Amniotic stem cell (primary cell): ENCODE measurements at places on chromosomes 3 and 15.

- DNase-seq, result no peak
Measured at GRCh38 chr15:61946778-61947177, 113.5 kb downstream of the VPS13C start.

DNA sequence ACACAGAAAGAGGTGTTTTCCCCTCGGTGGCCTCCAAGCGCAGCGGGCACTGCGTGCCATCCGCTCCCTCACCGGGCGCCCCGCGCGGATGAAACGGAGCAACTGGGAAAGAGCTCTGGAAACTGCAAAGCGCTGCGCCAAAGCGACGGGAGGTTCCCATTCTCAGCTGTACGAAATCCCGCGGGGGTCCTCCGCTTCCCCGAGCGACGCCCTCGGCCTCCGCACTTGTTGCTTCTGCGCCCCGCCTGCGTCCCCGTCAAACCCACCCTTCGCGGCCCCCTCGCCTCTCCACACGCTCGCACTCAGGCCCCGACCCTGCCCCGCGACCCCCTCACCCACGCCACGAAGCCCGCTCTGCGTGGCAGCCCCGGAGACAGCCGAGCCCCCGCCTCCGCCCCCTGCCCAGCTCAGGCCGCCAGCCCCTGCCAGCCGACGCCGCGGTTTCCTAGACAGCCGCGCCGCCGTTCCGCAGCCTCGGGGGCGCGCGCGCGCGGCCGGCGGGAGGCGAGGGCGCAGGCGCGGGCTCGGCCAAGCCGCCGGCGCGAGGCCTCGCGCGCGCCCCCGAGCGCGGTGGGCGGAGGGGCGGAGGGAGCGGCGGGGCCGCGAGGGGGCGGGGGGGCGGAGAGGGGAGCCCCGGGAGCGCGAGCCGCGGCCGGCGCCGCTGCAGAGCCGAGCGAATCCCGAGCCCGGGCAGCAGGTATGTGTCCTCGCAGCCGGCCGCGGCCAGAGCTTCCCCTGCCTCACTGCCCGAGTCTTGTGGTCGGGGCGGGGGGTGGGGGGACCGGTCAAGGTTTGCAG lies at the start of gene TMEM266:
TMEM266 (plus strand) TSS at position 666 of the 798 bp plus-strand sequence. CDS start 74,279 bp downstream, outside the sequence.
- DNase-seq, result no peak

- DNase-seq, result no peak
Measured at GRCh38 chr3:188259596-188259995, 105.6 kb downstream of the LPP start.

GRCh38 chr15:34031987-34032760 lies 6.8 kb downstream of the AVEN start:
- DNase-seq, result no peak

GRCh38 chr3:53577506-53577905 lies 83.1 kb downstream of the CACNA1D start:
- DNase-seq, result no peak

GRCh38 chr3:127237835-127238234 lies 44.9 kb downstream of the PRR23E start:
- no peak for DNase-seq

DNA sequence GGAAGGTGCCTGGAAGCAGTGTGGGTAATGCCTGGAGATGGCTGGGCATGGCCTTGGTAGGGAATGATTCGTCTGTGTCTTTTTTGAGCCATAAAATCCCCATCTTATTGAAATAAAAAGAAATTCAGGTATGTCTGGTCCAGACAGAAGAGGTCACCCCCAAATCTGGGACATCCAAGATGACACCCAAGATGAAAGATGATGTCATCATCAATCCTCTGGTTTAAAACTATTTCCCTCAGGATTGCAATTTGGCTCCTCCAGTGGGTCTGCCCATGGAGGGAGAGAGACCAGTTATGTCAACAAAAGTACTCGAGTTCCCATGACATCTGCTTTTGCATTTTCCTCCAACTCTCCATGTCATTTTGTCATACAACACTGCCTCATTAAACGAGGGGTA lies 16.7 kb upstream of the CCR9 start:
- DNase-seq, result no peak

- DNase-seq, result no peak
Measured at GRCh38 chr3:121490161-121490560, 55.6 kb downstream of the POLQ start.

DNA sequence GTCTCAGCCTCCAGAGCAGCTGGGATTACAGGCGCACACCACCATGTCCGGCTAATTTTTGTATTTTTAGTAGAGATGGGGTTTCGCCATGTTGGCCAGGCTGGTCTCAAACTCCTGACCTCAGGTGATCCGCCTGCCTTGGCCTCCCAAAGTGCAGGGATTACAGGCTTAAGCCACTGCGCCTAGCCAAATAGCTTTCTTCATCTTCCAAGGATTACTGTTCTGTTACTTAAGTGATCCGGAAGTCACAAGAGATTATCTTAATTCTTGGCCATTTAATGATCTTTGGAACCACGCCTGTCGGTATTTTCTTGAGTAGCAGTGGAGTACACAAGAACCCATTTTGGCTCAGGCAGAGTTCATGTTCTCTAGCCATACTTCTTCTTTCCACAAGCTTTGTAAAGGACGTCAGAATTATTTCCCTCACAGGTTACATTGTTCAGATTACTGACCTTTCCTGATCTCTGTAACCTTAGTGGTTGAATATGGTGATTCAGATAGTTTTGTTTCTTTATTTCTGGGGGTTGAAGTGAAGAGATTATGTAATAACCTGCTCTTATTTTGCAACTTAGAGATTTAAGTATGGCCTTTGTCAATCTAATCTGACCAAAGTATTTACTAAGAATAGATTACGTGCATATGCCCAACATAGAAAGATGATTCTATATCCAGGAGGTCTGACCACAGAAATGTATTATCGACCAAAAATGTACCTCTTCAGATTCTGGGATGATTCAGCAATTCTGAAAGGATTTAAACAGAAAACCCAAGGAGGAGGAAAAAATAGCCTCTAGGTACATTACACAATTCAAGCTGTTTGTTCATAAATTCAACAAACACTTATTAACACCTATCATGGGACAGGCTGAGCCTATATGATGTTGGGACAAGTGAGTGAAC lies 132.2 kb downstream of the GREM1 start:
- peak; percentile 45 for DNase-seq

- no peak for DNase-seq
Measured at GRCh38 chr3:117700573-117701360, 991.2 kb downstream of the TUSC7 start.

DNA sequence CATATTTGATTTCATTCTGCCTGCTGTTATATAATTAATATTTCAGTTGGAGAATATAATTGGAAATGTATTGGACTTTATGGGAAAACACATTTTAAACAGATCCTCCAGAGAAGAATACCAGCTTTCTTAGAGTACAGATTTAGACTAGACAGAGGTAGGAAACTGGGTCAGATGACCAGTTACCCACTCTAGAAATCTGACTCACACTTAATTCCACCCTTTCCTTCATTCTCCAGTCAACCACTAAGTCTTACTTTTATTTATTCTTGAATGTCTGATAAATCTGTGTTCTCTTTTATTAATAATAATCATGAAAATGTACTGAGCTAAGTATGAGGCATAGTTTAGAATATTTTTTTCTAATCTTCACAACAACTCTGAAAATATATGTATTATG lies 110.7 kb downstream of the LRRC49 start:
- no peak for DNase-seq

DNA sequence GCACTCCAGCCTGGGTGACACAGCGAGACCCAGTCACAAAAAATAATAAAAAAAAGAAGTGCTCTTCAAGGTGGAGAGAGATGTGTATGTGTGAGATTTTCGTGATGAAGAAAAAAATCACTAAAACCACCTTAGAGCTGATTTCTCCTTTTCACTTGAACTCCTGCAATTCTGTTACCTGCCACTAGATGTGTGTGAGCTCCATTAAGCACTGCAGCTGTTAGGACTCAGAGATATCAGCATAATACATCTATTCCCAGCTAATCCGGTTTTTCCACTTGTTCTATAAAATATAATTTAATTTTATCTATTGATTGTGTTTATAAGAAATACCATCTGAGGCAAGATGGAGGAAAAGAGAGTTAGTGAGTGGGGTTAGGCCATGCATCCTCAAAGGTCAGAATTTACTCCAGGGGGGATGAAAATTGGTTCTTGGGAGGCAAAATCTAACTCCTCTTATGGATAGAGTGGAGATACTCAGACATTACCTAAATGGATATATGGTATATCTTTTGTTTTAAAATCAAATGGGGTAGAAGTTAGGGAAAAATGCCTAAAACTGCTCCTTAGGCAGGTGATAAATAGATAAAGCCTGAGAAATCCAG lies 152.7 kb downstream of the IL20RB start:
- DNase-seq, result no peak

GRCh38 chr3:52774066-52774713 lies 3.2 kb upstream of the ITIH1 start:
- DNase-seq, result no peak

GRCh38 chr15:31485431-31485830 lies 158.8 kb downstream of the KLF13 start:
- no peak for DNase-seq

GRCh38 chr3:8884630-8885290 lies 78.5 kb downstream of the RAD18 start:
- DNase-seq, result no peak

GRCh38 chr3:53164911-53165310 lies 3.9 kb downstream of the PRKCD start:
- no peak for DNase-seq

- peak; percentile 67 for DNase-seq
Measured at GRCh38 chr3:125055913-125056745, at the start of gene HEG1. Gene HEG1, minus strand, starts transcription at chr3:125055997. Its CDS starts 107 bp downstream, at chr3:125055890.

- DNase-seq, result no peak
Measured at GRCh38 chr3:34109021-34109420, 310.6 kb downstream of the PDCD6IP start.

GRCh38 chr3:52176951-52177700 lies 20.8 kb upstream of the ALAS1 start:
- DNase-seq, result no peak

DNA sequence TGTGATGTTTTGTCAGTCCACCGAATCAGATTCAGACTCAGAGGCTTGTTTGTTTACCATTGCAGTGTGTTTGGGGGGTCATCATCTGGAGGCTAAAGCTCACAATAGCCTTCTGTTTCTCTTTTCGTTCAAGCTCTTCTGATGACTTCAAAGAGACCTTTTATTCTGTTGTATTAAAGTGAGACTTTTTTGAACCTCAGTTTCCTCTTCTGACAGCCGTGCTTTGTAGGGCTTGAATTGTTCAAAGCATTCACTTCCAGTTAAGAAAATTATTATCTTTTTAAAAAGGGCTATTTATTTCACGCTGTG lies 1.3 kb downstream of the PXK start:
- no peak for DNase-seq

GRCh38 chr3:45549961-45550360 lies 44.6 kb upstream of the LIMD1 start:
- DNase-seq, result no peak

GRCh38 chr15:31758126-31758525 lies 272.2 kb upstream of the CHRNA7 start:
- DNase-seq, result no peak

DNA sequence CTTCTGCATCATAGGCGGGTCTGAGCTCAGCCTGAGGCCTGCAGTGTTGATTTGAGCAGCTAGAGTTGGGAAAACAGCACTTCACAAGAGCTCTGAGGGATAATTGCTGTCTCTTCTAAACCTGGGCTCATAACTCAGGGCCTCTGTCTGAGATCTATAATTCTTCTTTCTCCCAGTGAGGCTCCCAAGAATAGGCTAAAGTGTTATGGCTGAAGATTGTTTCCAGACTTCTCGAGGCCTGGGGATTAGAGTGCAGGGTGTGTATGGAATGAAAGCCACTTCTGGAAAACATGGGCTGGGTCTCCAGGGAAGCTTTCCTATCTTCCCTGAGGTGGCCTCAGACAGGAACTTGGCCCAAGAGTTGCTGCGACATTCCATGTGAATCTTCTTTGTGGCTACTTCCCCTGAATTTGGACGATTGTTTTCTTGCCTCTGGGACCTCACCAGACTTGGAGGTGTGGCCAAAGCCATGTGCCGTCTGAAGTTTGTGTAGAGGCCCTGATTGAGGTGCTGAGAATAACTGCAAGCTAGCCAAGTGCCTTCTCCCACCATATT lies 26.5 kb downstream of the MTMR14 start:
- no peak for DNase-seq

- no peak for DNase-seq
Measured at GRCh38 chr3:15438983-15439382, 11.6 kb downstream of the EAF1 start.

DNA sequence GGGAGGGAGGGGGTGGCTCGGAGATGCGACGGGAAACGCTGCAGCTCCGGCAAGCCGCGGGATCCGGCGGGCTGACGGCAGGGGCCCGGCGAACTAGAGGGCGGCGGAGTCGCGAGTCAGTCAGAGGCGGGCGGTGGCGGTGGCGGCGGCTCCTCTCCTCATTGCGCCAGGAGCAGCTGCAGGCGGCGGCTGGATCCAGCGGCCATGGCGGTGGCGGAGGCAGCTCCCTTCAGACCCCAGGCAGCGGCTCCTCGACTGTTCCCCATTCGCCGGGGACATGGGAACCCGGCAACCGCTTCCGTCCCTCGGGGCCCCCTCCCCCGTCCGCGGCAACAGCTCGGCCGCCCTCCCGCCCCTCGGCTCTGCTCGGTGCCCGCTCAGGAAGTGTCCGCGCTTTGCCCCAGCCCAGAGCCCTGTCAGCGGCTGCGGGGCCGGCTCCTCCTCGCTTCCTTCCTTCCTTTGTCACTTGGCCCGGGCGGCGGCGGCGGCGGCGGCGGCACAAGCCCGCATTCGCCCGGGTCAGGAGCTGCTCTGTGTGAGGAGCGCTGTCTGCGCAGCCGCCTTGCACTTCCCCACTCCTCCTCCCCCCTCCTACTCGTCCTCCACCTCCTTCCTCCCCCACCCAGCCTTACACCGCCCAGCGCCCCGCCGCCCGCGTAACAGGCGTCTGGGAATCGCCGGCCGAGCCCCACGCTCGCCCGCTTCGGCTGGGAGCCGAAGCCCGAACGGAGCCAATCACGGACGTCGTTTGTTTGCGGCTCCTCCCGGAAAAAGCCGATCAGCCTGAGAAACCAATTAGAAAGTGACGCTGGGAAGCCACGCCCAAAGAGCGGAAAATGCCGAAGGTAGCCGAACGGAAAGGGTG lies at the start of gene GSK3B:
GSK3B (minus strand) TSS at position 537 of the 865 bp plus-strand sequence. CDS start 1,013 bp downstream, outside the sequence.
- DNase-seq, result peak; percentile 58

DNA sequence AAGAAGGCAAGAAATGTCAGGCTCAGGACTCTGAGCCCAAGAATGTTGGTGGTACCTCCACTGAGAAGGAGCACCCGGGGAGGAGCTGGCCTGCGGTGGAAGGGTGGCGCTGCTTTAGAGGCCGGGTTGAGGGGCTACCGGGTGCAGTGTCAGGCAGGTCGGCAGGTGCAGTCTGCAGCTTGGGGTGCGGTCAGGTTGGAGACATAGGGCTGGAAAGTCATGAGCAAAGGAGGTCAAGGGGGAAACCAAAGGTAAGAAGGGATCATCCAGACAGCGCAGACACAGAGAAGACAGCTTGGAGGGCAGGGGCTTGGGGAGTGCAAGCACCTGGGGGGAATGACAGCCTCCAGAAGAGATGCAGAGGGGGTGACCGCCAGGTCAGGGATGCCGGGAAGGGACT lies 274.4 kb upstream of the LYSMD4 start:
- no peak for DNase-seq

DNA sequence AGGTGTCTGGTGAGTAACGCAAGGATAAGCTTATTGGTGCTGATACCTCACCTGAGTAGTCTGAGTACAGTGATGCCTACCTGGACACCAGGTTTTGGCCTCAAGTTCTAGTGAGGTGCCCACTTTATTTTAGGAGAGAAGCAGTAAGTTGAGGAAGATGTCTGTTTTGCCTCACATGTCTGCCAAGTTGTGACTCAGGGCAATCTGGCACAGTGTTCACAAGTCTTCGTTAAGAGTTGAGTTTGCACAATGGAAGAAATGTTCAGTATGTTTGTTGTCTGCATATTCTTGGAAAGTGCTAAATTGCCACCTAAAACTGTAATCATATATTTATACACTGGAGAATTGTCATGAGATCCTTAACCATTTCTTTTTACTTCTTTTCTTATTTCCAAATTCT lies 122.2 kb downstream of the KCNH8 start:
- DNase-seq, result no peak

GRCh38 chr3:114649331-114649730 lies 355.5 kb downstream of the TIGIT start:
- DNase-seq, result no peak
